Upper lobe of right lung (tissue), 1 donor: ENCODE measurements at places on chromosomes 5 and 9.

- DNase-seq = no peak
These were observed 306.7 kb upstream of the BRINP1 start for GRCh38 chr9:119675951-119676350.

GRCh38 chr9:97321691-97322090, 14.2 kb downstream of the CCDC180 start:
- DNase-seq = no peak

DNA sequence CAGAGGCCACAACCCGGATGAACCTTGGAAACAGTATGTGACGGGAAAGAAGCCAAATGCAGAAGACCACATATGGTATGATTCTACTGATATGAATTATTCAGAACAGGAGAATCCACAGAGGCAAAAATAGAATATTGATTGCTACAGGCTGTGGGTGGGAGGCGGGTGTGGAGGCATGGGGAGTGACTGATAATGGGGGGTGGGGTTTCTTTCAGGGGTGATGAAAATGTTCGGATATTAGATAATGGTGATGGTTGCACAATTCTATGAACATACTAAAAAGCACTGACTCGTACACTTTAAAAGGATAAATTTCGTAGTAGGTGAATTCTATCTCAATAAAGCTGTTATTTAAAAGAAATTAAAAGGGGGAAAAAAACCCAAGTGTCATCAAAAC, 10.7 kb downstream of the IL4 start:
- no peak for DNase-seq

DNA sequence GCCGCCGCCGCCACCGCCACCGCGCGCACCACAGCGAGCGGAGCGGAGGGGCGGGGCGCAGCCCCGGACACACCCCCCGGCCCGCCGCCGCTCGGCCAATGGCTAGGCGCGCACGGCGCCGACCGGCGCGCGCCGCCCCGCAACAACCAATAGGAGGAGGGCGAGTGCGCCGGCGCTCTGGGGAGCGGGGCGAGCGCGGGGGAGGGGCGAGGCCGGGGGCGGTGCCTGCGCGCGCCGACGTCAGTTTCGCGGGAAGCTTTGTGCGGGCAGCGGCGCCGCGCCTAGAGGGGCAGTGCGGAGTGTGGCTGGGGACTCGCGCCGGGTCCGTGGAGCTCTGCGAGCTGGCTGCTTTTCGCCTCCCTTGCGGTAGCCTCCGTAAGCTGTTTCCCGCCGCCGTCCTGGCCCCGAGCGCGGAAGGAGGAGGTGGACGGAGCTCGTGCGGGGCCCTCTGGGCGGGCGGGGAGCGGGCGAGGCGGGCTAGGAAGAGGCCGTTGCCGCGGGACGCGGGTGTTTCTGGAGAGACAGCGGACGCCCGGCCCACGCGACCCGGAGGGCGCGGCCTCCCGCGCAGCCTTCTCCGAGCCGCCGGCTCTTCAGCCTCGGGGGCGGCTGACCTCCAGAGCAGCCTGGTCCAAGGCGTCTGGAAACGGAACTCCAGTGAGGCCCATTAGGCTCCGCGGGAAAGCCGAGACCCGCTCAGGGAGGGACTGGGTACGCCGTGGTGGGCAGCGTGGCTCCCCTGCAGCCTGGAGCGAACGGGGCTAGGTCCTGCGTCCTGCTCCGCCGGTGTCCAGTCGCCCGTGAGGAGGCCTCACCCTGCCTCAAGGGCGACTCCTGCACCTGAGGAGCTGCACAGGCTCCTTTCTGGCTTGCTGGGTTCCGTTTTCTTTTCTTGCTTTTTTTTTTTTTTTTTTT, at the start of gene ZMYND19:
TSS of gene ZMYND19 (minus strand) at position 44 of the 915 bp plus-strand sequence. CDS start 249 bp downstream, outside the sequence.
- DNase-seq = peak; percentile 94

GRCh38 chr5:7394889-7395431, 978 bp upstream of the ADCY2 start:
- no peak for DNase-seq

GRCh38 chr9:88757406-88758010, 222.5 kb downstream of the NXNL2 start:
- no peak for DNase-seq

DNA sequence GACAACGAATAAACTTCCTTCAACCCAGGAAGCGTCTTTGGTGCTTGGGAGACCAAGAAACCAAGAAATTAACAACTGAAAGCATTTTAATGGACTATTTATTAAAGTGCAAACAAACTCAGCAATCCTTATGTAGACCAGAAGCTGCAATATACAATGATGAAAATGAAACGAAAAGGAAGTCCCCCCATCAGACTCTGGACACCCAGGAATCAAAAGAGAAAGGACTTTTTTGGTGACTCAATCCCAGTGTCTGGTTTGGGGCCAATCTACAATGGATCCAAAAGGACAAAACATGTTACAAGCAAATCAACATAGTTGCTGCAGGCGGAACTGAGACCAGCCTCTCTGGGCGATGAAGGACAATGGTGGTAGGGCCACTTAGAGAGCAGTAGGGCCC, 39.5 kb downstream of the C9orf152 start:
- DNase-seq = no peak

DNA sequence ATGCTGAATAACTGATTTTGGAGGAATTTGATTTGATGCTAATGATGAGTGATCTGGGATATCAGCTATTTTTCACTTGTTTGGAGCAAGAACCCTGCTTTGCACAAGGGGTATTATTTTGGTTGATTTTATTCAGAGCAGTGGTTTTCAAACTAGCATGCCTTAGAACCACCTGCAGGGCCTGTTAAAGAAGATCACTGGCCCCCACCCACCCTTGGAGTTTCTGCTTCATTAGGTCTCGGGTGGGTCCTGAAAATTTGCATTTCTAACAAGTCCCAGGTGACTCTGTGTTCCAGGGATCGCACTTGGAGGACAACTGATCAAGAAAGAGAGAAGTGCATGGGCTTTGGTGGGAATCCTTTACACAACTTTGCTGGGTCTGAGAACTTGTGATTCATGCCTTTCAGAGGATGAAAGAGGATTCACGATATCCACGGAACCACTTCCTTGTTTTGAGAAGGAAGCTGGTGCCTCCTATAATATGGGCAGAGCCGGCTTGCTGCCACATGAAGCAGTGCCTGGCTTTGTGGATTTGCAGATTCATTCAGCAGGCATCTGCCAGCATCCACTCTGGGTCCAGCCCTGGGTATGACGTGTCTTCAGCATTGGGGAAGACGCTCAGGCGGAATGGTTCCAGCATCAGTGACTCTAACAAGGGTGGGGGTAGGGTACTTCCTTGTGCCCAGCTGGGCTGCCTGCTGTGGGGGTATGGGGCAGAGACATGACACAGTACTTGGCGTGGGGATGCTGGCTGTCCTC, 106.6 kb upstream of the PITX1 start:
- no peak for DNase-seq

- DNase-seq = no peak
These were observed 450 bp downstream of the GPBP1 start for GRCh38 chr5:57174128-57174889.

DNA sequence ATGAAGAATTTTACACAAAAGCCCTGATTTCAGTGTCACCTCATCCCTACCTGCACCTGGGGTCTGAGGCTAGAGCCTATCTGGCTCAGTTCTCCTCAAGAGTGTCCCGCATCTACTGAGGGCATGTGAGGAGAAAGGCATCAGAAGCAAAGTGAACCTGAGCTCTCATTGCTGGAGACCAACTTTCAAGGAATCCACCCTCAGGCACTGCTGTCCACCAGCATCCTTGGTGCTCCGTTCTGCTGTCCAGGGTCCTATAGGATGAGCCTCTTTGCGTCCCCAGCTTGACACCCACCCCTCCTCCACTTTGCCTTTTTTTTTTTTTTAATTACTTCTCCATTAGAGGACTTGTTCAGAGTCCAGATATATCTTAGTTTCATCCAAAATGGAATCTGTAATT, 49.5 kb downstream of the CAMSAP1 start:
- no peak for DNase-seq

GRCh38 chr9:92728831-92729734, 35.5 kb downstream of the BICD2 start:
- peak; percentile 74 for DNase-seq

DNA sequence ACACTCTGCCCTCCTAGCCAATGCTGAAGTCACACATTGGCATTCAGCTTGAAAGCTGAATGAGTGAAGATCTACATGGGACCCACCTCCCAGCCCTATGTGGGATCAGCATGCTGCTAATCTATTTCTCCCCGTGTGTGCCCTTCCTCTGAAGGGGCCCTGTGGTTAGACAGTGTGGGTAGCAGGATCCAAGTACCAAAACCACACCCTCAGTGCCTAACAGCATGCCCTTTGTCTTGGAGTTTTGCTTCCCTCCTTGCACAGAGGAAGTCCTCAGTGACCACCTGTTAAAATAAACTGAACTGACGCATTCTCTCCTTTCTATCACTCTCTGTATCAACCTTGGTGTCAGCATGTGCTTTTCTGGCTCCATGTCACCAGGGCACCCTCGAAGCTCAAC, 25.0 kb downstream of the SH3TC2 start:
- DNase-seq = no peak

- DNase-seq = no peak
These were observed 29.7 kb downstream of the TEX10 start for GRCh38 chr9:100322954-100323536.

DNA sequence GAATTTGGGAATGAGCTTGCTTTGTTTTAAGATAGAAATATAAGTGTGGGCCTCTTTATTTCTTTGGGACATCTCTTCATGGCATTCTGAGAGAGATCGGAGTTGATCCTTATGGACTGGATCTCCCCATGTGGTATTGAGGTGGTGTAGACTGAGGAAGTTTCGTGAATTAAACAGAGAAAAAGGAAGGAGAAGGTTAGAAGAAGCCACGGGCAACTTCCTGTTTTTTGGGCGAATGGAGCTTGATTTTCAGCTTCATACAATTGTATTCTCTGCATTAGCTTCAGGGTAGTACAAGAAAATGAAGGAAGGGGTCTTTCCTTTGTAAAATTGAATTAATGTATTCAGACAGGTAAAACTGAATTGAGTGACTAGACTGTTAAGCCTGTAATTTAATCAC, 70.5 kb upstream of the HMHB1 start:
- no peak for DNase-seq

GRCh38 chr9:137480686-137481683, 21.9 kb upstream of the NSMF start:
- DNase-seq = peak; percentile 60

GRCh38 chr9:91191411-91192380, 170.0 kb downstream of the AUH start:
- no peak for DNase-seq

DNA sequence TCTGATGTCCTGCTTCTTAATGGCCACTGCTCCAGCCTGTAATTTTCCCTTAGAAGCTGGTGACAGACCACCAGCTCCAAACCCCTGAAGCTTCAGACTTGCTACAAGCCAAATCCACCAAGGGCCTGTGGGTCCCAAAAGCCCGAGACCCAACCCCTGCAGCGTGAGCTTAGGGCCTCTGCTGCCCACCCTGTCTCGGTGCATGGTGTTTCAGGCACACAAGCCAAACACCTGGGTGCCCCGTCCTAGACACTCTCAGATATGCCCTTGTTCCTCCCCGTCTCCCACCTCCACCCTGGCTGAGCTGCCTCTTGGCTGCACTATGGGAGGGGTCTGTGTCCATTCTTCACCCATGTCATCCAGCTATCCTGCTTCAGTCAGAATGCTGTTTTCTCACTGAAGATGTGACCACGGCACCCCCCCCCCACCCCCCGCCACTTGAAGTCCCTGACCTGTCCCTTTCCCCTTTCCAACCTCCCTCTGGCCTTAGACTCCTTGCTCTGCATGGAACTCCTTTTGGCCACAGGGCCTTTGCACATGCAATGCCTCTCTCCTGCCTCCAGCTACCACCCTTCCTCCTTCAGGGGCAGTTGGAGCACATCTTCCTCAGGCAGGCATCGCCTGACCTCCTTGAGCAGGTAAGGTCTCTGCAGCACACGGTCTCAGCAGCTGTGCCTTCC, 55.8 kb downstream of the ZNF354C start:
- peak; percentile 22 for DNase-seq

- DNase-seq = no peak
These were observed 483.4 kb downstream of the ZNF608 start for GRCh38 chr5:124262991-124263571.

GRCh38 chr5:97096846-97097245, 45.6 kb downstream of the LIX1 start:
- DNase-seq = no peak

DNA sequence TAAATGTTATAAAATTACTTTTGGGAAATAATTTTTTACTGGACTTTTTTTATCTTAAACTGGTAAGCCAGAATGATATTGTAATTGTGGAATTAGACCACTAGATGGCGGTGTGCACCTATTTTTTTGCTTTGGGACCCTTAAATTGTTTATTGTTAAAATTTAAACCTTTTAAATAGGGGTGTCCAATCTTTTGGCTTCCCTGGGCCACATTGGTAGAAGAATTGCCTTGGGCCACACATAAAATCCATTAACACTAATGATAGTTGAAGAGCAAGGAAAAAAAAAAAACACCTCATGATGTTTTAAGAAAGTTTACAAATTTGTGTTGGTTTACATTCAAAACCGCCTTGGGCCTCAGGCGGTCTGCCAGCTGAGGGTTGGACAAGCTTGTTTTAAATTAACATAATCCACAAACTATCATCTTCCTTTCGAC, 28.4 kb upstream of the GADD45G start:
- no peak for DNase-seq

- no peak for DNase-seq
These were observed 41.2 kb upstream of the FAM174A start for GRCh38 chr5:100493996-100494395.
